ENCODE measurements at places on chromosomes 4 and X.

- DNase-seq = no peak
Observed at GRCh38 chr4:143308377-143308776, 28.3 kb upstream of the GAB1 start.

DNA sequence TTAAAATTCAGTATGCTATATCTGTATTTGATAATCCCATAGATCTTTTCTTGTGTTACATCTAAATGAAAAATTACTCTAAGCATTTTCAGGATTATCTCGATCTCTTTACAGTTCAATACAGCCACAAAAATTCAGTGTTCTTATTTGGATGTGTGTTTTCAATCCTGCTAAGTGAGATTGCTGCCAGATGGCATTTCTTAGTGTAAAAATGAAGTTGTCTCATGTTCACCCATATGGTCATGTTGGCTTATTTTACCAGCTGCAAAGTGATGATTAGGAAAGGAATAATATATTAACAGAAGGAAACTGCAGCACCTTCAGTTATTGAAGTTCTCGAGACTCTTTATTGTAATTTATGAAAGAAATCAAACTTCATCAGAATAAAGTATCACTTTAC is 12.1 kb upstream of the FAM47A start:
- DNase-seq = no peak

DNA sequence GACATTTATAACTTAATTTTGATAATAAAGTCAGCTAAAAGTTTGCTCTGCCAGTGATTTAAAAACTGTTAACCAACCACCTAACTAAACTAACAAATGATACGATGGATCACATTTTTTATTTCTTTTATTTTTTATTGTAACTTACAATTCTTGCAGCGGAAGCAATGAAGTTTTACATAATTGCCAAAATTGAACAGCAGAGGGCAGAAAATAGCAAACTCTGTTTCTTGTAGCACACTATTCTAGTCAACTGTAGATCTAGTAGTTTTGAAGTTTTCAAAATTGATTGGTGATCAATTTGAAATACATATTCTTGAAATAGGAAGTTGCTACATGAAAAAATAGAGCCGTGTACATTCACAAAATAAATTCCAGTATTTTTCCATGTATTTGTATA is 2.8 kb upstream of the GRIA2 start:
- no peak for DNase-seq

DNA sequence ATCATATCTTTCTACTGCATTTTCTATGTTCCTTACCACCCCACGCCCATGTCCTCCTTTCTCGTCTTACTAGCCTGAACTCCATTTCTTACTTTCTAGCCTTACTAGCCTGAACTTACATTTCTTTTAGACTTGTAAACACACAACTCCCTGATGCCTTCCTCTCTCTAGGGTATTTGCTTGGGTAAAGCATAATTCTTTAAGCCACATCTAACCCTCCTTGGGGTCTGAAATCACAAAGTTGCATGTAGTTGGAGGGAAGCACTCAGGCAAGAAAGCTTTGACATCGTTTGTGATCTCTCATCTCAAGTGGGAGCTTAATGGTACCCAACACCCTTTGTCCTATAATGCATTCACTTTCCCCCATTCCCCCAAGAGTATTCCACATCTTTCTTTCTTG is 124.4 kb downstream of the SPOCK3 start:
- no peak for DNase-seq

DNA sequence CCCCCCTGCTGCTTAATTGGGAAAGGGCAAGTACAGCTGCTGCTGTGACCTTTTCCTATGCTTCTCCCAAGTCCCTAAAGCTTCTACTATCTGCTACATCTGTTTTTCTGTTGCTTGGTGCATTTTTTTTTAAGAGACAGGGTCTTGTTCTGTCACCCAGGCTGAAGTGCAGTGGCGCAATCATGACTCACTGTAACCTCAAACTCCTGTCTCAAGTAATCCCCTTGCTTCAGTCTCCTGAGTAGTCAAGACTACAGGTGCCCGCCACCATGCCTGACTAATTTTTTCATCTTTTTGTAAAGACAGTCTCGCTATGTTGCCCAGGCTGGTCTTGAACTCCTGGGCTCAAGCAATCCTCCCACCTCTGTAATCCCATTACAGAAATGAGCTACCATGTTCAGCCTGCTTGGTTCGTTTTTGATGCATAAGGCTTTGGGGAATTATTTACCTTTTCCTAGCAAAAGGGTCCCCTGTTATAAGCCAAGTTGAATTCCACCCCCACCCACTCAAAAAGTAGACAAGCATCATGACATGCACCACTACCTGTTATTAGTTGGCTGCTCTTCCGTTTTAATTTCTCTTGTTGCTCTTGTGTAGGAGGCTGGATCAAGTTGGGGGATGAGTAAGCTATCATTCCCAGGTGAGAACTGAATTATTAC is 39.6 kb downstream of the DGKK start:
- no peak for DNase-seq

- no peak for DNase-seq
Observed at GRCh38 chr4:139769364-139769763, 103.7 kb downstream of the MGST2 start.

DNA sequence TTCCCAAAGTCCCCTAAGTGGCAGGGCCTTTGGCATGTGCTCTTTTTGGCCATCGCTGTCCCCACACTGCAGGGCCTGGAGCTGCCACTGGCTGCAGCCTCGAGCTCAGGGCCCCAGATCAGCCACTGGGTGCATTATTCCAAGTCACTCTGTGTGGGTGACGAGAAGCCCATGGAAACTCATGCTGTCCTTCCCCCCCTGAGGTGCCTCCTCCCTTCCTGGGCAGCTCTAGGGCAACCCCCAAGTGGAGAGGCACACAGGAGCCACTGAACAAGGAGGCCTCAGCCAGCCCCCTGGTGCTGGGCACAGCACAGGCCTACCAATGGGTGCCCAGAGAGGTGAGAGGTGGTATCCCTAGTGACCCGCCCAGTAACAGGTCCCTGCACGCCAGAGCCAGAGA is 84.5 kb downstream of the PPP2R2C start:
- DNase-seq = no peak

GRCh38 chr4:70838204-70838603 is 1.5 kb downstream of the GRSF1 start:
- DNase-seq = peak; percentile 15

GRCh38 chr4:48481581-48481980 is 1.6 kb upstream of the SLC10A4 start:
- no peak for DNase-seq

Measured in hindlimb muscle (tissue), 1 donor.